Mucosa of gallbladder (tissue), 1 donor: ENCODE measurements at places on chromosomes 6 and 20. TPM values are rescaled to one million over a fixed set of nuclear protein-coding genes. Genes with fewer than 3 reads are reported as not detected.

Gene GPR6
- not detected for total RNA-seq

DNA sequence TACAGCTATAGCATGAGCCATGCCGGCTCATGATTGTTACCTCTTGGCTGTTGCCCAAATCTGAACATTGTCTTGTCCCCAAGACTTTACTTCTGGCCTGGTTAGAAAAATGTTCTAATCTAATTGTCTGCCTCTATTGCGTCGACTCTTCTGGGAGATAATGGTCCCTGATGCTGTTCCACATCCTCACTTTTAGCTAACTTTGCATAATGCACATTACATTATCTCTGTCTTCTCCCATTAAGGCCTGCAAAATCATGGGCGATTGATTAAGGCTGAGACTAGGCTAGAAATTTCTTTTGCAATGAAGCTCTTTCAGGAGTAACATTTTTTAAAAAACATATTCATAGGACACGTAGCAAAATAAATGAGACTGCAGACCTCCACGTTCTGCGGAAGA is 961.0 kb downstream of the KIF16B start:
- DNase-seq = no peak

GRCh38 chr20:25439328-25439727 is 31.9 kb downstream of the GINS1 start:
- no peak for DNase-seq

- no peak for DNase-seq
These were observed 6.6 kb upstream of the C20orf202 start for GRCh38 chr20:1196634-1197033.

- DNase-seq = no peak
These were observed 83.8 kb downstream of the GJA10 start for GRCh38 chr6:89977808-89978748.

DNA sequence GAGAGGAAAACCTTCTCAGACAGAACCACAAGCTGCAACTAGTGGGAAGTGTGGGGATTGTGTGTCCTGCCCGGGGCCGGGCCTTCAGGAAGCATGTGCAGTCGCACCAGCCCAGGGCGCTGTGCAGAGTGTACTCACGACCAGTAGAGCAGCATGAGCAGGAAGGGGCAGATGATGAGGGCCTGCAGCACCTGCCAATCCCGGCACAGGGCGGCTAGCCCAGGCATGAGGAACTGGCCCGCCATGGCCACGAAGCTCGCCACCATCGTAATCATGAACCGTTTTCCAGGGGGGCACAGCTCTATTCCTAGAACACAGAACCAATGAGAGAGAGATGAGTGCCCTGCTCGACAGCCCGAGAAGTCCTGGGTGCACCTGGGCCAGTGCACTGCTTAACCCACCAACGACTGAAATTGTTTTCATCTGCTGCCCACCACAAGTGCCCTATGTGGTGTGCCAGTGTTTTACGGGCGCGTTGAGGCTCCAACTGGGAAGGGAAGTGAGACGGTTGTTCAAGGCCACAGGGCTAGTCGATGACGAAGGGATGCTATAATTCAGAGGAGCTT is 65.0 kb downstream of the PSMG4 start:
- DNase-seq = no peak

DNA sequence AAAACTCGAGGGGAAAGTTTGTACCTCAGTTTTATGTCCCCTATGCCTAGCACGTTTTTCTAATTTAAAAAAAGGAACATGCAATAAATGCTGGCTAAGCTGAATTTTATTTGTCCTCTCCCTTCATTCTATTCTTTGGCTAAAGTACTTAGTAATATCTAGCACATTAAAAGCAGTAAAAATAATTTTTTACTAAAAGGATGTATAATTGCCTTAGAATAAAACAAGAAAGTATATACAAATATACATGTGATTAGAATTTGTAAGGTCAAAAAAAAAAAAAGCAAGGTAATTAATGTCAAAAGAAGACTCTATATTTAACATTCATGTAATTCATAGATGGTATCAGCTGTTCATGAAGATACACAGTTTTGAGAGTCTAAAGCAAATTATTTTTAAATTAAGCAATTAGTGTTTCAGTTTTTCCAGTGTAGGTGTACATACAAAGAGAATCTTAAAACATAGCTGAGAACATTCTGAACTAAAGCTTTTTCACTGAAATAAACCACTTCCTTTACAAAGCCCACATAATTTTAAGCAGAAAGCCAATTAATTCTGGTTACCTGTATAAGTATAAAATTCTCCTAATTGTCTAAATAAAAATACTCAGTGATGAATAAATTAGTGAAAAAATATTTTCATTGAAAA is 32.4 kb downstream of the HBS1L start:
- no peak for DNase-seq

DNA sequence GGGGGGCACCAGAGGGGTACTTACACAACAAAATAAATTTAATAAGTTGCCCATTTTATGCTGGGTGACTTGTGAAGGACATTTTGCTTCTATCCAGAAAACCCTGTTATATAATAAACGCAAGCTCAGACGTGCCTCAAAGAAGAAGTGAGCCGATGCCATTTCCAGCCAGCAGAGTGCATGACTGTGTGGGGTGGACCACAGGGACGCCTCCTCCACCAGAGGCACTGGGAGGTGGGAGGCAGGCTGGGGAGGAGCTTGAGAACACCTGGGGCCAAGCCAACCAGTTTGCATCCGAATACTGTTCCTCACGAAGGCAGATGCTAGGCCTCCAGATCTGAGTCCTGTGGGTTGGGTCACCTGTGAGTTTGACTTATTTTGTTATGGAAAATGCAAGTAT is 363.8 kb downstream of the RNGTT start:
- no peak for DNase-seq
